ENCODE measurements at places on chromosomes 4 and X.

DNA sequence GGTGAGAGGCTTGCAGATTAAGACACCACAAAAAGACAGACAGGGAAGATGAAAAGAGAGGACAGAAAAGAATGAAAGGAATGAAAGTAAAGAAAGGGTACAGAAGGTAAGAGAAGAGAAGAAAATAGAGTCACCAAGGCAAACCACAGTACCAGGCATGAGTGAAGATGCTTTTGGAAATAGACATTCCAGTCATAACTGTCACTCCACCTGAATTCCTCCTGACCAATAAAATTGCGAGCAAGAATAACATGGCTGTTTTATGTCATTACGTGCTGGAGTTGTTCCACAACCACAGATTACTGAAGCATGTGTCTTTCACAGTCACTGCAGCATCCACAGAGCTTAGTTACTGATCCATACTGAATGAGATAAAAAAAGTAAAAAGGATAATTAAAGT is 864.9 kb upstream of the SLIT2 start:
- no peak for DNase-seq

DNA sequence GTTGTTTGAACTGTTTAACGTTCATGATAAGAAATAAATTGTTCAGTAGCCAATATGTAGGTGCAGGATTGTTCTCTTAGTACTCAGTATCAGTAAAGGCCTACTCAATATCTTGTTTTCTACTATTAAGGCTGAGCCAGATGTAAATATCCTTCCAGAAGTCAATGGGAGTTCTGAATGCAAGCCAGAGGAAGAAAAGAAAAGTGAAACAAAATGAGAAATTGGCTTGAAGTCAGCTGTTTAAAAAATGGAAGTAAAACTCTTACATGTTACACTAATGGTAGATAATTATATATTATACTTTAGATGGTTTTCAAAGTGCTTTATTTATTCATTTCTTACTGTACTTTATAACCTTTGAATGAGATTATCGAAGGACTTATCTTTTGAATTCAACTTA is 1417.9 kb downstream of the ADGRL3 start:
- no peak for DNase-seq

GRCh38 chr4:83012200-83012686 is 1.6 kb upstream of the LIN54 start:
- DNase-seq: no peak

DNA sequence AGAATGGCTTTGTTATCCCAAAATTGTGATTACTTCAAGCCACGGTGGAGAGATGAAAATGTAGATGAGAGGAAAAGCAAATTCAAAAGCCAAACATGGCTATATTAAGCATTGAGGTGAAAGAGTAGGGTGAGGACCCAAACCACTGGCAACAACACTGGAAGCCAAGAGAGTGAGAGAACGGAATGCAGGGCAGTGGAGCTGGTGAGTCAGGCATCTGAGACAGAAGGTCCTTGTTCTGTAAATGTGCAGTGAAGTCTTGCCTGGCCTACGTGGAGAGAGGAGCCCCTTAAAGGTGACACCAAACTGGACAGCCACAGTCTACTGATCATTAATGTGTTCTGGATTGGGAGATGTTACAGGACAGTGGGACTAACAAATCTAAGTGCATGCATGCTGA is 22.8 kb upstream of the SEC24B start:
- no peak for DNase-seq
